Activated CD8-positive, alpha-beta T cell treated with anti-CD3 and anti-CD28 coated beads, Interleukin-2, amount 10 ng/mL, durations not matched to agents 7 days and 5 days (primary cell): ENCODE measurements at places on chromosomes 5 and 9.

DNA sequence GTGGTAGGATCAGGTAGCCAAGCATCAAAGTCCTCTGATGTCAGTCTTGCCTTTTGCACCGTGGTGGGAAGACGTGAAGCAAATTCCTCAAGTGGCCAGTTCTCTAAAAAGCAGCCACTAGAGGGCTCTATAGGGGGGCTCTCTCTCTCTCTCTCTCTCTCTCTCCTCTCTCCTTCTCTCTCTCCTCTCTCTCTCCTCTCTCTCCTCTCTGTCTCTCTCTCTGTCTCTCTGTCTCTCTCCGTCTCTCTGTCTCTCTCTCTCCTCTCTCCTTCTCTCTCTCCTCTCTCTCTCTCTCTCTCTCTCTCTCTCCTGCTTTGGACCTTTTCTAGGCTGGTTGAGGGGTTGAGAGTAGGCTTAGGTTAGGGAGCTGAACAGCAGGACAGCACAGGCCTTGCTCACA lies 13.9 kb upstream of the OSMR start:
- no peak for DNase-seq

DNA sequence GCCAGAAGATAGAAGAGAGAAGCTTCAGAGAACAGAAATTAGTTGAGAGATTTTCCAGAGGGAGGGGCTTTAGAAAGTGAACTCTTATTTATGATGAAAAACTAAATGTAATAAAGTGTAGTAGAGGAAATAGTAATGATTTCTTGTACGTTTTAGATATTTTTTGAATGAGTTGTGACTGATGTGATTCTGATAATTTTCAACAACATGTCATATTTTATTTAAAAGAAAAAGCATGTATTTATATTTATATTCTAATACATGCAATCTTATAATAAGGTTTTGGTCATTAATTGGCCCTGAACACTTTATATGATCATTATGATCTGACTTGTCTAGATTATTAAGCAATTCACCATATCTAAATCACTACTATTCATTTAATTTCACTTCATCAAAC lies 735.2 kb upstream of the CDH9 start:
- DNase-seq, result no peak

DNA sequence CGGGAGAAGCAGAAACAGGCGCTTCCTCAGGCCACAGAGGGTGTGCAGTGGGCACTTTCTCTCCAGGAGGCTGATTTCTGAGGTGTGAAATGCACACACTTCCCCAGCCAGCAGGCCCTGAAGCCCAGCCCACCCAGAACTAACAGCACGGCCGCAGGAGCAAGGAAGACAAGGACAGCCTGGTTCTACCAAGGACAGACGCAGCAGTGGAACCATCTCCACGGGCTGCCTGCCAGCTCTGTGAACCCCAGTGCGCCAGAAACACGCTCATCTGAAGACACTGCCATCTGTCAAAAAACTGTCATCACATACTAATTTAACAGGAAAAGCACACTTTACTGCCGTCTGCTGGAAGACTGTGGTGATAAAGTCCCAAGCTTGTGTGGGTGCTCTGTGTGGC lies 40.7 kb downstream of the MAPK9 start:
- no peak for DNase-seq

DNA sequence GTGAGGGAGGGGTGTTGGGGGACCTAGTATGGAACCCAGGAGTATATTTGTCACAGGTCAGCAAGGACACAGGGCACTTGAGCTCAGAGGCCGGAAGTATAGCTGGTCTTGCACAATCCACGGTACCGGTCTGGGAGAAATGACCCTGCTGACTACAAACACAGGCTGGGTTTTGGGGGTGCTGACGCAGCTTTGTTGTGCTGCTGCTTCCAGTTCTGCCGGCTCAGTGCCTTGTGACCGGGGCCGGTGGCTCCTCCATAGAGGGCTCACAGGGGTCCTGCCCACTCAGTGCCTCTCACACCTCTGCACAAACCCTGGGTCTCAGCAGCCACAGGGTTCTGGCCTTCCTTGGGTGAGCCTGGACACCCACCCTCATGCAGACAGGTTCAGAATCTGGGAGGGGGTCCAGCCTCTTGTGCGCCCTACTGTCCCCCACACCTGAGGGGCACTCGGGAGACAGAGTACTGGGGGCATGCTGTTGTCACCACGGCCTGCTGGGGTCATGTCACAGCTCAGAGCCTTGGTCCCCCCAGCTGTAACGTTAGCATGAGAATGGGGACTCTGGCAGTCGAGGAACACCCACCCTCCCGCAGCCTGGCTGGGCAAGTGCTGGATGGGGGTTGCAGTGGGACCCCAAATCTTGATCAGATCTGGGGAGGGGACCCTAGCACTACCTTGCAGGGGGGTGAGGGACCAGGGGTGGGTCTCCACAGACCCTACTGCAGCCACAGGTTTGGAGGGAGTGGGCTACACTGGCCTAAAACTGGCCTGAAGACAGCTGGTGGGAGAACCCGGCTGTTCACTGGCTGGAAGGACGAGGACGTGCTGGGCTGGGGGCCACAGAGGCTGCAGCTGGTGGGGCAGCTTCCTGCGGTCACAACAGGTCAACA lies 17.7 kb downstream of the NINJ1 start:
- DNase-seq, result no peak

DNA sequence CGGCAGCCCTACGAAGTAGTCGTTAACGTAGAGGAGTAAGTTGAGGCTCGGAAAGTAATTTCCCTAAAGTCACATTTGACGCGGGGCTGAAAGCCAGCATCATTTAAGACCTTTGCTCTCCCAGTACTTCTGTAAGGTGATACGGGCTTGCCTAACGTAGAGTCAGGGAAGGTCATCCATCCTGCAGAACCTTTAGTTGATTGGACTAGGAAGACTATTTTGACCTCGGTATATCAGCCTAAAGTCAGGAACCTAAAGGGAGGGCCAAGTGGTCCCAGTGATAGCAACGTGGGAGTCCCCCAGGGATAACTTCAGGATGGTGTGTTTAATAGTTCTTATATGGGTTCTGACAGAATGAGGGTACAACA lies 657 bp downstream of the NUP214 start:
- DNase-seq, result no peak

DNA sequence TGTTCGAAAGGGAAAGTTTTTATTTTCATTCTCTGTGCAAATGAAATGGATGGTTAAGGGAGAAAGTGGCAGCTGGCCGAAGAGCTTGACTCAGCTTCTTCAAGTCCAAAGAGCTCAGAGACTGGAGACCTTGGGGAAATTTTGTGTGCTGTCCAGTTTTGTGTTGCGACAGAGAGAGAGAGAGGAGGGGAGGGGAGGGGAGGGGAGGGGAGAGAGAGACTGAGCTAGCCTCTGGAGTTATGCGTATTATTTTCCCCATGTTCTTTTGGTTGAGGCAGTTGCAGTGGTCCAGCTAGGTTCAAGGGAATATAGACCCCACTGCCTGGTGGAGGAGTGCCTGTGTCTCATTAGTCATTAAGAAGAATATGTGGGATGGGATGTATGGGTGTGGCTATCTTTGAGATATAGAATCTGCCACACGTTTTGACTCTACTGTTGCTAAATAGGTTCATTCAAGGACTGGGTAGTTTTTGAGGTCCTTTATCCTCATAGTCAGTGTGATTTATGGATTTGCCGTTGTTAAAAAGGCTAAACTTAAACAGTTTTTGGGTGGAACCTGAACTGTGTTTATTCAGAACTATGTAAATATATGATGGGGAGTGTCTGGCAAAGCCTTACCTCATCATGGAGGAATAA lies 69.7 kb downstream of the ARHGAP26 start:
- no peak for DNase-seq

GRCh38 chr9:91486699-91487497 lies 63.3 kb upstream of the NFIL3 start:
- no peak for DNase-seq

GRCh38 chr5:126119887-126120442 lies 303.2 kb upstream of the GRAMD2B start:
- DNase-seq, result no peak
